Stomach (tissue), 19 donors: ENCODE measurements at places on chromosomes 7 and 10.
A peak's percentile ranks its signal among the peaks of the same experiment; 100 is the strongest.

DNA sequence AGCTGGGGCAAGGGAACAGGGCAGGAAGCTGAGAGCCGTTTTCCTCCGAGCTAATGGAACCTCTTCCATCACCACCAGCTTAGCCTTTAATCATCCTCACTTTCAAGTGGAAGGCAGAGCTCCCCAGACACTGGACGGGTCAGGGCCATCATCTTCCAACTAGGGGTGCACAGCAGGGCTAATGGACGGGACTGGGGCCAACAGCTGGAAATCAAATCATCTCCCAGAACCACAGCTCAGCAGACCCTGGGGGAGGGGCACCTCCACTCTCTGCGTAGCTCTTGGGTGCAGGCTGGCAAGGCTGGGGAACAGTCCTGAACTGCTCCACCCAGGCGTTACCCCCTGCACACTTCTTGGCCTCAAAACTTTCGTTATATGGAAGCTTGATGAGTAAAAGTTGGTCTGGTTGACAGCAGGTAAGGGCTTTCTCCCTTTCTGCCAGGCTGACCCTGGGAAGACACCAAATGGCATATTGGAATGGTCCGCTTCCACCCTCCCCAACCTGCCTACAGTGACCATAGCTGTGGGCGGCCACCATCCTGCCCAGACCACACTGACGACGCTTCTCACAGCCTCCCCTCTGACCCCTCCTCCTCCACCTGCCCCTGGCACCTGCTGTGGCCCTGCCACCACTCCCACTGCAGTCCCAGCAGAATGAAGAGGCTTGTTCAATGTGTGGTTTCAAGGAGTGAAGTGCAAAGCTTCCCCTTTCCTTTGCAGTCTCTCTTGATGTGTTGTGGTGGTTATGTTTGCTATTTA lies 51.7 kb upstream of the RET start:
- no peak for DNase-seq

DNA sequence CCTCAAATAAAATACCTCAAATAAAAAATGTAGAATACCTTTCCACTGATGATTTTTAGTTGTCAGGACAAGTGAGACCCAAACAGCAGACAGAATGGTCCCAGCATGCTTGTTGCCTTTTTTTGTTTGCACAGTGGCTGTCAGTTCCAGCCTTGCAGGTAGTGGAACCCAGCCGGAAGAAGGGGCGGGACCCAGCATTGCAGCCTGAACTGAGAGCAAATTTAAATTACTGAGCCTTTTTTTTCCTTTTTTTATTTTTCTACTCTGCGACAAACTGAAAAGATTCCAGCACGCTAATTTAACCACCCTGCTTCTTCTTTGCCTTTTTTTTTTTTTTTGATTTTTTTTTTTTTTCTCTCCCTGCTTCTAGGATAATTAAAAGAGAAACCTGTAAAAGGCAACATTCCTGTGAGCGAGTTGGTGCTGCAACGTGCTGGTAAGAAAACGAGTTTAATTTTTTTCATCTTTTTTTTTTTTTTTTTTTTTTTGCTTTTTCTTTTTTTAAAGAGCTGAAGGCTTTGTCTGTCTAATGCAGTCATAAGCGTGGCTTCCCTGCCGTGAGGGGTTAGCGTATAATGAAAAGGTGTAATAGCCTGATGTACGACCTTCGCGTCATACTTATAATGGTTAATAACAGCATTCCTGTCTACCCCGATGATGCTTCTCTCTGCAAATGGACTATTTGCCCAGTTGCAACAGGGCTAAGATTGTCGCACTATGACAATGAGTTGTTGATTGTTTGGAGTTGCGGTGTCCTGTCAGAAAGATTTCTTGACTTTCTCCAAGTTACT lies 555.3 kb upstream of the CELF2 start:
- no peak for DNase-seq

GRCh38 chr7:156950381-156950858 lies 908 bp downstream of the NOM1 start:
- DNase-seq, result no peak

DNA sequence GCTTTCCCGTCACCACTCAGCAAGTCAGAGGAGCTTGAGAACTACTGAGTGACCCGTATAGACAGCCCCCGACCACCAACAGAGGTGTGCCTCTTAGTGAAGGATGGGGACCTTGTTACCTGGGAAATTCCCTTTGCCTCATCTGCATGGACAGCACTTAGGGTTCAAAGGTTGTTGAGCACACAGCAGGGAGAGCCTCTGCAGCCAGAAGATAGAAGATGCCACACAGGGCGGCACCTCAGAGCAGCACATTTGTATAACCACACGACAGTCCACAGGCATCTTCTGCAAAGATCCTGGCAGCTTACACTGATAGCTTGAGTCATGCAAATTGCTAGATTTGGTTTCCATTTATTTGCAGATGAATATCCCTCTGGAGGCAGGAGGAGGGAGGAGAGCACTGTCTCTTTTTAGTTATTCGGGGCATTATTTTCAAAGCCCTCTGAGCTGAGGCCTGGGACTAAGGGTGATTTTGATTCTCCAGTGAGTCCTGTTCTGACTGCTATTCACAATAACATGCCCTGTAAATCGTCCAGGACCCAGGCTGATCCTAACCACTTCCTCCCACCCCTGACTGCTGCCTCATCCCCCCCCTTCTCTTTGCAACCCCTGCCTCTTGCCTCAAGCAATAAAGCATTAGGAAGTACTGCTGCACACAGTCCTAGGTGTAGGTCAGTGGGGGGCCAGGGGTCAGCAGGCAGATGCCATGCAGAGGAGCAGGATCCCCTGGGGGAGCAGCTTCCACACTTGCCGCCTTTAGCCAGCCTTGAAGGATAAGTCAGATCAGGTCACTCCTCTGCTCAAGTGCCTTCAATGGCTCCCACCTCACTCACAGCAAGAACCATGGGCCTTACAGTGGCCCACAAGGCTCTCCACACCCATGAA lies 24.6 kb upstream of the INMT start:
- DNase-seq, result no peak

DNA sequence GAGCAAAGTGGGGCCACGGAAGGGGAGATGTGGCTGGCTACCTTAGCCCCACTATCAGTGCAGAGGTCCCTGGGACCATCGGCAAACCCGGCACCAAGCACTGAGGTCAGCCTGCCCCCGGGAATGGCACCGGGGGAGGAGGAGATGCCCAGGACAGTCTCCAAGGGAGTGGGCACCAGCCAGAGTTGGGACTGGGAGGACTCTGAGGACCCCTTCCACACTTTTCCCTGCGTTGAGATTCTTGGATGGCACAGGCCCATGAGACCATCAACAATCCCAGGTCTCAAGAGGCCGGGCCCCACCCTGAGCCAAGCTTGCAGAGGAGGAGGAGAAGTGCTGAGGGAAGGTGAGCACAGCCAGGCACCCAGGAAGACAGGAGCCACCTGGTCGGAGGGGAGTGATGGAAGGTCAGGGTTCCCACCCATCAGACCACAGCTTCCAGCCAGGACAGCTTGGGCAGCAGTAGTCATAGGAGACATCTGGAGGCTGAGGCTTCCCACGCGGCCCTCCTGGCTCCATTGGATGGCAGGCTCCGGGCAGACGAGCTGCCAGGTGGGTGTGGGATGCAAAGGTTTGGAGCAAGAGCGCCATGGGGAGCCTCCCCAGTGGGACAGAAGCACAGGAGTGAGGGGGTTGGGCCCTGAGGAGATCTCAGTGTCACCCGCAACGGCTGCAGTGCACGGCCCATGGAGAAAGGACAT lies 2.6 kb upstream of the OPN4 start:
- peak; percentile 16 for DNase-seq

- DNase-seq, result no peak
These were observed 717.5 kb upstream of the POM121L12 start for GRCh38 chr7:52317921-52318320.

DNA sequence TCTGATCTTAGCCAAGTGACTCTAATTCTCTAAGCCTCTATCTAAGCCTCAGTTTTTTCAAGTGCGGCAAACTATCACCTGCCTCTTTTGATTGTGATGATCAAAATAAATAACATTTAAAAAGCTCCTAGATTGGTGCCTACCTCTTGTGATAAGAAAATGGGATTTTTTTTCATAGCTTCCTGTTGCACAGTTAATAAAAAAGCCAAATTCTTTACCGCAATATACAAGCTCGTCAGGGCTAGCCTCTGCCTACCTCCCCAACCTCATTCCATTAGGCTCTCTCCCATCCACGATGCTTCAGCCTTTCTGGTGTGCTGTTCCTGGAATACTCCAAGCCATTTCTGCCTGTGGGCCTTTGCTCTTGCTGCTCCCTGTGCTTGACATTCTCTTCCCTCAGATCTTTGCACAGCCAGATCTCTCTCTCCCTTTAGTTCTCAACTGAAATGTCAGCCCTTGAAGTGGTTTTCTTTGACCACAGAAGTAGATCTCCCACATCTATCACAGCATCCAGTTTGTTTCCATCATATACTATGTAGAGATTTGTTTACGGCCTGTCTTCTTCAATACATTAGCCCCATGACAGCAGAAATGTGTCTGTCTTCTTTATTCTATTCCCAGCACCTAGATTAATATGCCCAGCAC lies 48.8 kb downstream of the SFR1 start:
- no peak for DNase-seq

DNA sequence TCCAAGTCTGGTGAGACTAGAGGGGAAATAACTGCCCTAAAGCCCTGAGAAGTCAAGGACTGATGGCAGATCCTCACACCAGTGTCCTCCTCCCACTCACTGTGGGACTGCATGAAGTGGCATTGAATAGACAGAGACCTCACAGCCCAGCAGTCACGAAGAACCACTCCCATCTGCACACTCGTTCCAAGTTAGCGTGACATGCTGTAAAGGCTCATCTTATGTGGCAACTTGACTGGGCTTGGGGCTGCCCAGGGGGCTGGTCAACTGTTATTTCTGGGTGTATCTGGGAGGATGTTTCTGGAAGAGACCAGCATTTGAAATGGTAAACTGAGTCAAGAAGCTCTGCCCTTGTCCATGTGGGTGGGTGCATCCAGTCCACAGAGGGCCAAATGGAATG lies 104.7 kb downstream of the ADARB2 start:
- DNase-seq, result no peak

- DNase-seq, result peak; percentile 88
These were observed 125.1 kb downstream of the CDK14 start for GRCh38 chr7:90720984-90721760.

- DNase-seq, result no peak
These were observed 4.6 kb upstream of the INPP5A start for GRCh38 chr10:132532749-132533560.

GRCh38 chr10:48450741-48451466 lies 144.4 kb downstream of the MAPK8 start:
- DNase-seq, result no peak

DNA sequence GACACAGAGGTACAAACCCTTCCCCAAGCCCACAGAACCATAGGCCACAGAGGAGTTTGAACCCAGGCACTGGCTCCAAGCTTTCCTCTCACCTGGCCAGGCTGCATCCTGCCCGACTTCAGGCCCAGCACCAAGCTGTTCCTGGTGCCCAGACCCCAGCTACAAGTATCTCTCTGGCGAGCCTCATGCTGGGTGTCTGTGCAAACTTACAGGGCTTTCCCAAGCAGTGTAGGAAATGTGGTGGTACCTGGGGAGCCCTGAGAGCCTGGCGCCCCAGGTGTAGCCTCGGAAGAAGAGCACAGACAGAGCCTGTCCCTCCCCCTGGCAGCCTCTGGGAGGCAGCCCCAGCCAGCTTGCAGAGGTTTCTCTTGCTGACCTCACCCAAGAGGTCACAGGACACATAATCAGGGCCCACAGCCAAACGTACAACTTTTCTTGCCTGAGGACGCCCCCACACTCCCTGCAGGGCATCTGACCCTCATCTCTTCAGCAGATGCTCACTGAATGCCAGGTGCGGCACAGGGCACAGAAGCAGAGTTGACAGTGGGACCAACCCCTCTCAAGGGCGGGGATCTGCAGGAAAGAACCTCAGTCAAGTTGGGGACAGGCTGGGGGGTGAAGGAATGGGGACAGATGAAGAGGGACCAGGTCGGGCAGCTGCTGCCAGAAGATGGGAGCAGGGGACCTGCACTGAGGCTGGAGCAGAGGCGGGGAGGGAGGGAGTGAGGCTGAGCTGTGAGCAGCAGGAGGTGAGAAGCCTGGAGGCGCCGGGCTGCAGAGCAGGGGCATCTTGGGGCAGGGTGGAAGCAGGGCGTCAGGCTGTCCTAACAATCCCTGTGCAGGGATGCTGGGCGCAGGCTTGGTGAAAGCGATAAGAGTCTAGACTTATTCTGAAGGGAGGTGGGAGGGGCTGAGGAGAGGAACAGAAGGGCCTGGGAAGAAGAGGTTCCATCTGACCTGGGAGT lies 16.3 kb upstream of the MYL7 start:
- no peak for DNase-seq

- no peak for DNase-seq
These were observed 117.5 kb upstream of the LAMB4 start for GRCh38 chr7:108247614-108248013.

GRCh38 chr7:76430211-76430610 lies 5.5 kb downstream of the ZP3 start:
- no peak for DNase-seq

- no peak for DNase-seq
These were observed 201.2 kb downstream of the TCF7L2 start for GRCh38 chr10:113151190-113151666.

DNA sequence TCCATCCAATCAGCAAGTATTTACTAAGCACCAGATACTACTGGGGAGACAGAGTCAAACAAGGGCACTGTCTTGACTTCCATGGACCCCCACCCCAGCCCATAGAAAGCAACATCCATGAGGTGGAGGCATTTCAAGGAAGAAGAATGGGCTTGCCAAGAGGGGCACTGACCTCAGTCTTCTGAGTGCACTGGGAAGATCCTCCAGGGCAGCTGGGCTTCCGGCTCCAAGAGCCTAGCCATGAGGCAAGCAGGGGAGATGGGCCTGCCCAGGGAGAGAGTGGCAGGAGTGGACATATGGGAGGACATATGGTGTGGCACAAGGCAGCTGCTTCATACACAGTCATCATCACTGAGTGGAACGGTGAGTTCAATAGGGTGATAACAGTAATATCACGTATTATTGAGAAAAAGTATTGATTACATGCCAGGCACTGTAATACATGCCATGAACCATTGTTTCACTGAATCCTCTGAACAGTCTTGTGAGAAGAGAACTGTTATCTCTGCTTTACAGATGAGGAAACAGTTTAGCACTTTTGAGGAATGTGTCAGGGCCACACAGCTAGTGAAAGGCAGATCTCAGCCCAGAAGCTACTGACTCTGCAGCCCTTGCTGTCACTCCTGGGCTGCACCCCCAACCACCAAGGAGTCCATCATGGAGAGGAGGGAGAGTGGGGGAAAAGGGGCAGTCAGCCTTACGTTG lies 331.7 kb upstream of the ZMIZ1 start:
- DNase-seq, result no peak

- no peak for DNase-seq
These were observed 48.7 kb upstream of the RET start for GRCh38 chr10:43028143-43028542.
